ENCODE measurements at places on chromosomes 11 and 22.

- no peak for DNase-seq
Measured at GRCh38 chr11:28476049-28476448, 367.9 kb downstream of the METTL15 start.

DNA sequence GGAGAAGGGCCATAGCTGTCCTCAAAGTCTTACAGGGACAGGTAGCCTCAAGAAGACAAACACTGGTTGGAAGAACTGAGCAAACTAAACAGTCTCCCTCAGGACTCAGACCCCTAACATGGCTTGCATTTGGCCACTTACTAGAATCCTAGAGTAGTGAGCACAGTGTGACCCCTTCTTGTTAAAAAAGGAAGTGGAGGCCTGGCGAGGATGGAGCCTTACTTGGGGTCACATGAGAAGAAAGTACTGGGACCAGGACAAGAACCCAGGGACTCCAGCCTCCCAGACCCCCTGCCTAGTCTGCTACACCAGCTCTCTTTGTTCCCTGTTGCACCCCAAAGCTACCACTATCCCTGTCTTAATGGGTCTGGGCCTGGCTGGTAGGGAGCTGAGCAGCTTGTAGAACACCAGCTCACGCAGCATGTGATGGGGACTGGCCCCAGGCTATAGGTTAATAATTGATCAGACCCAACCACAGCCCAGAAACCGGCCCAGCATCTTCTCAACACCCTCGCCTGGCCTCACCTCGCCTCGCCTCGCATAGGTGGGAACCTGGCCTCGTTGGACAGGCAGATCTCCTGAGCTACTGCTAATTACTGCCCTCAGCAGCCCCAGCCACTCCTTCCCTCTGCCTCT, 17.6 kb downstream of the DGAT2 start:
- no peak for DNase-seq

GRCh38 chr11:88807349-88807748, 258.4 kb downstream of the GRM5 start:
- DNase-seq: no peak

DNA sequence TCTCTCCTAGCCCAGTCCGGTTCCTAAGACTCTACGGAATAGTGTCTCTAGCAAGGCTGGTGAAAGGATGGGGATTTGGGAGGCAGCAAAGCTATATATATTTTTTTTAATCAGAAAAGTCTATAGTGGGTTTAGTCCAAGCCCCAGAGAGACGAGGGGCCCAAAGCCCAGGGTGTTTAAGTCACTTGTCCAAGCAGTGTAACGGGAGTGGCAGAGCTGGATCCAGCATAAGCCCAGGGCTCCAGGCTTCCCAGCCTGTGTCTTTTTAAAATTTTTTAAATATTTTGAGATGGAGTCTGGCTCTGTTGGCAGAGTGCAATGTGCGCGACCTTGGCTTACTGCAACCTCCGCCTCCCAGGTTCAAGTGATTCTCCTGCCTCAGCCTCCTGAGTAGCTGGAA, 6.8 kb downstream of the GRIK4 start:
- no peak for DNase-seq

DNA sequence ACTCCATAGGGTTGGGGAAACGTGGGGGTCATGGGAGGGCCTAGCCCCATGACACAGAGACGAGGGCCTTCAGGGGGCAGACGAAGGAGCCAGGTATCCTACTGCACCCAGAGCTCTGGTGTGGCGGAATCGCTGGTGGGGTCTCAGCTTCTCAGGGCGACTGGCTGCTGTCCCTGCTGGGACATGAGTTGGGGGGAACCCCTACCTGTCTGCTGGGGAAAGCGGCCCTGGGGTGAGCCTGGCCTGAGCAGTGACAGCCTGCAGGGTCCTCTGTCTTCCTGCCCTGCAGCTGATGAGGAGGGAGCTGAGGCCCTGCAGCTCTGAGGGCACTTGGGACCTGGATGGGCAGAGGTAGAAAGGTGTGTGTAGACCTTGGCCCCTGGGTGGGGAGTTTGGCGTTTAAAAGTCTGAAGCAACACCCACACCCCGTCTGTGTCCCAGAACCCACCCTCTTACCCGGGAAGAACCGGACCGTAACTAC, 33.6 kb upstream of the GRAMD4 start:
- no peak for DNase-seq

DNA sequence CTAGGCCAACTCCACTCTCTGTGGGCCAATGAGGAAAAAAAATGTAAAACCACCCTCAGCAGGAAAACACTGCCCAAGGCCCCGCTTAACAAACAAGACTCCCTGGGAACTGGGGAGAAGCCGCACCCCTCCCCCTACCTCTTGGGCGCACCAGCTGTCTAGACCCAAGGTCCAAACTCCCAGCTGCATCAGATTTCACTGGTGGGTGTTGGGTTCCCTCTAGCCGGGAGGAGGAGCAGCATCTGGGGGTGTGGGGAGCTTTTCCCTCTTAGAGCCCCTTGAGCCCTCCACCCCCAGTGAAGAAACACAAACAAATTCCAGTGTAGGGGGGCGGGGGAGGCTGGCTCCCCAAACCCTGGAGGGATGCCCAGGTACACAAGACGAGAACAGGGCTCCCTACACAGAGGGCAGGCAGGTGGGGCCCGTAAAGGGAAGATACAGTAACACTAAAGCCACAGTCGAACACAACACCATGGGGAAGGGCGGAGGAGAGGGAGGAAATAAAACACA, 64.9 kb downstream of the NECTIN1 start:
- peak; percentile 16 for DNase-seq

GRCh38 chr11:110886288-110886970, 174.2 kb upstream of the ARHGAP20 start:
- no peak for DNase-seq

GRCh38 chr22:31055635-31056159, 25.4 kb upstream of the SMTN start:
- DNase-seq: peak; percentile 99

DNA sequence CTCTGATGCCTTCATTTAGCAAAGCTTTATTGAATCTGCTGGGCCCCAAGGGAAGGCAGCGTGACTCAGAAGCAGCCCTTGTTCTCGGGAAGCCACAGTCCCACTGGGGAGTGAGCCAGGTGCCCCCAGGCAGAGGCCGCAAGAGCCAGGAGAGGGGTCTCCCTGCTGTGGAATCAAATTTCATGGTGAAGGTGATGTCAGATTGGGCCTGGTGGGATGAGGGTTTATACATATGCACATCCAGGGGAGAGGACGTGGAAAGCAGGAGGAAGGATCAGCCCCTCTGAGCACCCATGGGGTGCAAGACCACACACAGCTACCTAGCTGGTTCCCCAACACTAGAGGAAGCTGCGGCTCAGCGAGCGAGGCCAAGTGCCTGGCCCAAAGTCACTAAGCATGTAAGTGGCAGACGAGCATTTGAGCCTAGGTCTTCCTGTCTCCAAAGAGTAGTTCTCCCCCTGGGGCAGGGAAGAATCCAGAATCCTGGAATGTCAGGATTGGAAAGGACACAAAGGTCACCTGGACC, 2.0 kb downstream of the SYNGR1 start:
- peak; percentile 44 for DNase-seq

GRCh38 chr11:75428281-75428724, 4.7 kb downstream of the KLHL35 start:
- DNase-seq: peak; percentile 76

DNA sequence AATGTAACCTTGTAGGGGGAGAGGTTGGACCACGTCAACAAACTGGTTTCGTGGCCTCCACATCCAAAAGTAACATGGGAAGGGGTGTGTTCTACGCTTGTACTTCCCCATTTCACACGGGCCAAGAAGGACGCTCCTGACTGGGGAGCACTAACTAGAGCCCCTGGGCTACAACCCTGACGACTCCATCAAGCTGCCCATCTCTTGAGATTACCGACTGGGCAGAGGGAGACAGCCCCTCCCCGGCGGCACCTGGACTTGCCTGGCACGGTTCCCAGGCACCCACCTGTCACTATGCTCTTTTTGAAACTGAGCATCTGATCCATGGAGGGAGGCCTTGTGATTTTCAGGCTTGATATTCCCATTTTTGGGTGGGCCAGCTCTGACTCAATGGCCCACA, 68.5 kb downstream of the SHANK2 start:
- no peak for DNase-seq

DNA sequence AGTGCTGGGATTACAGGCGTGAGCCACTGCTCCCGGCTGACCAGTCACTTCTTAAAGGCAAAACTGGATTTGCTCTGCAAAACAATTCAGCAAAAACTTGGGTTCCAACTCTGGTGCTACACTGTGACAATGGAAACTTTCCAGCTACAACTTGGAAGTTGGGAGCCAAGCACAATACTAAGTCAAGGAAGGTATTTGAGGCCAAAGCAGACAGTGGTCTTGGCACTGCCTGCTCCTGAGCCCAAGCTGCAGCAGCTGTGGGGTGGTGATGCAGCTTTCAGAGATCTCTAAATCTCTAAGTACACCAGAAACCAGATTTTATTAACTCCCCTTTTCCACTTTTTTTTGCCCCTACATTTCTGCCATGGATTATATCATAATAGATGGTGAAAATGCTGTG, 17.5 kb downstream of the ADM start:
- no peak for DNase-seq

DNA sequence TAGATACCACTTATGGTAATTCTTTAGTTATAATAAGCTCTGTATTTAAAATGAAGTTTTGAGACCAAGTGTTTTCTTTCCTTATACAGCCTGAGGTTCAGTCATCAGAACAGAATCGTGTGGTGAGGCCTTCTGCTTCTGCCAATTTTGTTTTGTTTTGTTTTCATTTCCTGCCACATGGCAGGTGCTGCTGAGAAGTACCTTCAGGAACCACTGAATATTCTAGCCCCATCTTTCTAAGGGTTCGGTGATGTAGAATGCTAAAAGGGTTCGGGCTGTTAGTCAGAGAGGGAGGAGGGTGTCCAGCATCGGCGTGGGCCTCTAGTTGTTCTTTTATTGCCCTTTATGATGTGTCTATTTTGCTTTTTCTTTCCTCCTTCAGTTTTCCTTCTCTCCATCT, 25.8 kb downstream of the TNRC6B start:
- peak; percentile 38 for DNase-seq

- peak; percentile 35 for DNase-seq
Measured at GRCh38 chr11:118883368-118884071, at the start of gene CXCR5. Gene CXCR5 (plus strand): TSS chr11:118883892. CDS start chr11:118883942, 50 bp downstream.

DNA sequence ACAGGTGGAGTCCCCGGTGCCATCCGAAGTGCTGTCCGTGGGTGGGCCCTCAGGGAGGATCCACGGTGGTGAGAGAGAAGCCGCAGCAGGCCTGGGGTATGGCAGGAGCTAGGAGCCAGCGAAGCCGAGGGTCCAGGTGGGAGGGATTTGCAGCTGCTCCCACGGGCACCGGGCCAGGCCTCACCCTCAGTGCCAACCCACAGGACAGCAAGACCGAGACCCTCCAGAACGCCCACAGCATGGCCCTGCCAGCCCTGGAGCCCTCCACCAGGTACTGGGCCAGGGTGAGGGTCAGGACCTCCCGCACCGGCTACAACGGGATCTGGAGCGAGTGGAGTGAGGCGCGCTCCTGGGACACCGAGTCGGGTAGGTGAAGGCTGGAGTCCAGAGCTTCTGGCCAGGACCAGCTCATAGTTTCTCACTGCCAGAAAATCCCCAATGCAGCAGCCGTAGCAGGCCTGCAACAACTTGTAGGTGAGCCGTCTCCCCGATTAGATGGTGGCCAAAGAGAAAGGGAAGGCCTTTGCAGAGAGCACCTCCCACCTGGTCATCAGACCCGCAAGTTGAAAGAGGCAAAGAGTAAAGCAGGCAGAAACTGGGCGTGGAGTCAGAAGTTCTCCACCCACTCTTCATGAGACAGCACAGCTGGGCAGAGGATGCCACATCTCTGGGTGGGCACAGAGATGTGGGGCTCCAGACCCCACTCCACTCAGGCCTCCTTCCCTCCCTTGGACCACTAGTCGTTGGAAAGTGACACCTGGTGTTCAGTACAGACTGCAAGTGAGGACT, 20.4 kb downstream of the CSF2RB start:
- no peak for DNase-seq

GRCh38 chr22:28922540-28923244, 39.3 kb downstream of the ZNRF3 start:
- DNase-seq: no peak

DNA sequence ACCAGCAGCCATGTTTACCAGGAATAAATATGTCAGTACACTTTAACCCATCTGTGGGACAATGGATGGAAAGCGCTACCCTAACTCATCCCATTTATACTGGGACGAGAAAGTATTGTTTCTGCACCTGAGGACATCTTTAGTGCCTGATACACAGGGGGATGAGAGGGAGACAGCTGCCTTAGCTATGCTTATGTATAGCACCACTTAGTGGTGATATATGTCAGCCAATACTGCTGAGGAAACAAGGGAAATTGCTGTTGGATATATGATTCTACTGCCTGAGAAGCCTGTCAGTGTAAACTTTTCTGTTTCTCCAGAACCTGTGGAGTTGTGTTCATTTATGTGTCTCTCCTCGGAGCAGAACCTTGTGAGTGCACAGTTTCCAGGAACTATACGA, 13.3 kb upstream of the CEP295 start:
- DNase-seq: peak; percentile 21

DNA sequence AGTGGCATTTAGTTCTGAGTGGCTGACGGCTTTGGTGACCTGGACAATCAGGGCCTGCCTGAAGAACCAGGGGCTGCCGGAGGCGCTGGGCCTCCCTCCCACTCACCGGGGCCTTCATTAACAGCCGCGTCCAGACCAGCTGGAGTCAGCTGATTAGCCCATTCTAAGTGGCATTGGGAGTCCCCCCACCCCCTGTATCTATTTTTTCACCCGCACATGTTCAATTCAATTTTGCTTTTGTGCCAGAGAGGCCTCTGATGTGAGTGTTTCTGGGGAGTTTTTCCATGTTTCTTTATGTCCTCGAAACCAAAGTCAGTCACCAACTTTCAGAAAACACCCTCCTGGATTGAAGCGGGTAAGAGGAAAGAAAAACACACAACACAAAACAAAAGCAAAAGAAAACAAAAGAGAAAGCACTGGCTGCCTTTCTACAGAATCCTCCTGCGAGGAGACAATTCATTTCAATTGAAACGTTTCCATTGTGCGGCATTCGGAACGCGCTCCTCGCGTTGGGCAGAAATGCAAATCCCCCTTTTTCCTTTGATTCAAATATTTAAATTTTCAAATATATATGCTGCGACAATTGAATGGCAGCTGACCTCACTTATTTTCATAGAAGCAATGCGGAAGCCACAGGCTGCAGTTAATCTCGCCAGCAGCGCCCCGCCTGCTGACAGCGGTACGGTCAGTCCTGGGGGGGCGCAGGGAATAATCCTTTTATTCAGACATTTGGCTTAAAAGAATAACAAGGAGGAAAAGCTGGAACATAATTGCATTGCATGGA, 17.7 kb downstream of the CDKN1C start:
- DNase-seq: no peak

DNA sequence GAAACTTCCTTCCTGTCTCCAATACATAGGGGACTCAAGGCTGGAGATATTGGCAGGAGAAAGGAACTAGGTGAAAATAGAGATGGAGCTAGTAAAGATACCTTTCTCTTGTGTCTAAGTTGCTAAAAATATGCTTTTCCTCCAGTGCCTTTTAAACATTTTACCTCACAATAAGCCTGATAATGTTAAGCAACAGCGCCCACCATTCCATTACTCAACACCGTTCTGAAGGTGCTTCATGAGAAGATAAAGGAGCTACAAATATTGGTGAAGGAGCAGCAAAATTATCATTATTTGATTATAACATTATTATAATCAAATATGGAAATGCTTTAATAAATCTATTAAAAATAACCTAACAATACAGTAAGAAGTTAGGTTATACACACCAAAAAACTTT, 83.6 kb upstream of the BARX2 start:
- no peak for DNase-seq

- DNase-seq: no peak
Measured at GRCh38 chr11:67416416-67417335, 1.2 kb downstream of the CARNS1 start.

GRCh38 chr11:89493431-89493830, 2.3 kb upstream of the NOX4 start:
- no peak for DNase-seq

- peak; percentile 98 for DNase-seq
Measured at GRCh38 chr11:57778318-57779037, 16.9 kb downstream of the CTNND1 start.

Data from IMR-90 (cell line).